Activated CD4-positive, alpha-beta T cell treated with anti-CD3 and anti-CD28 coated beads for 4 hours (primary cell): ENCODE measurements at places on chromosomes 12 and 14.

GRCh38 chr14:21074398-21075272, 4.5 kb downstream of the ARHGEF40 start:
- DNase-seq, result no peak

DNA sequence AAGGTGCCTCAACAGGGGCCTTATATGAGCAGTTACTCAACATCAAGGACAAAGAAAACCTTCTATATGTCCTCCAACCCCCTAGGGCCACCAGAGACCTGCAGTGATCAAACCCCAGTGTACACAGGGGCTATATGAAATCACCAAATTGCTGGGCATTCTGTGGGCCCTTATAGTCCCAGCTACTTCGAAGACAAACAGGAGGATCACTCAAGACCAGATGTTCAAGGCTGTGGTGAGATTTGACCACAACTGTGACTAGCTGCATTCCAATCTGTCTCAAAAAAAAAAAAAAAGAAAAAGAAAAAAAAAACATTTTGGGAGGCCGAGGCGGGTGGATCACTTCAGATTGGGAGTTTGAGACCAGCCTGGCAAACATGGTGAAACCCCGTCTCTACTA, 51.0 kb upstream of the PRB2 start:
- no peak for DNase-seq

DNA sequence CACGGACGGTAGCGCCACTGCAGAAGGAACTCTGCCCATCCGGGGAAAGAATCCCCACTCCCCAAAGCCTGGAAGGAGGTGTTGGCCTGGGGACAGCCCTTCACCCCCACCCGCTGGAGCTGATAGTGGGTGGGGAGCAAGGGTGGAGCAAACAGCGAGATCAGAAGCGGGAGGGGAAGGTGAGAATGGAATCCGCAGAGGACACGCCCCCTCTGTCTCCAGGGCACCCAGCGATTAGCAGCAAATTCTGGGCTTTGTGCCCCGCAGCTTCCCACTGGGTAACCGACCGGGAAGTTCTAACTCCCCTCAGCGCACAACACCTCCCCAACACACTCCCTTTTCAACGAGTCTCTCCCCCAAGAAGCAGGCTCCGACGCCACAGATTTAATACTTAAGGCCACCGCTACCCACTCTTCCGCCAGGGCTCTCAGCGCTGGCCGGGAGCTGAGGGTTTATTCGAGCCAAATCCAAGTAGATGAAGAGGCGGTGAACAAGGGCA, 1.4 kb downstream of the SLC25A29 start:
- DNase-seq, result peak; percentile 31

DNA sequence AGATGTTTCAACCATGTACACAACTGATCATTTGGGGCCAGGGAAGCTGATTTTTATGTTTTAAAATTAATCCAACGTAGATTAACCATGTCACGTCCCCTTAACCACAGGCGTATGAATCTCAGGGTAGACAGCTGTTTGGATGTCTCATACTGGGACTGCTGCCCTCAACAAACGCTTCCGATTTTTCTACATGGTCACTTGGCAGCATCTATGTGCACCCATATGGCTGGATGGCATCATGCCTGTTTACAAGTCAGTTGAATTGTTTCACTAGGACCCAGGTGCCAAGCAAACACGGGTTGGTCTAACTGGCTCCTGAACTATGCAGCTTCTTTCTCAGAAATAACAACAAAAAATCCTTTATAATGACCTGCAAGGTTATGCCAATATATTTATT, 393.8 kb downstream of the NPAS3 start:
- DNase-seq, result no peak

DNA sequence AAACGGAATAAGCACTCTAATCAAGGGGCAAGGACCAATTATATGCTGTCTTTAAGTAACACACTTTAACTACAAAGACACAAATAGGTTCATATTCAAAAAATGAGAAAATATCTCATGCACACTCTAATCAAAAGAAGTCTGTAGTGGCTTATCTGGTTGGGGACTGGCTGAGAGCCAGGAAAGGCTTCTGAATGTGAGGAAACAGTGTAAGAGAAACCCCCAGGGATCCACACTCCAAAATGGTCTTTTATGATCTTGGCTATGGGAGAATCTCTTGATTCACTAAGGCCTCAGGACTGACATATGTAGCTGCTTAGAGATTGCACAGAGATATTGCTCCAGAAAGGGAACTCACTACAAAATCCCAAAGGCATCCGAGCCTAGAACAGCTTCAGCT, 10.3 kb downstream of the CTSG start:
- no peak for DNase-seq

GRCh38 chr12:81181691-81182090, 103.8 kb downstream of the ACSS3 start:
- no peak for DNase-seq

- no peak for DNase-seq
These were observed 27.8 kb downstream of the COQ6 start for GRCh38 chr14:73977896-73978295.
